NCI-H526 treated with DMSO at 0.1 percent for 48 hours (cell line): ENCODE measurements at places on chromosomes 16 and 17.

DNA sequence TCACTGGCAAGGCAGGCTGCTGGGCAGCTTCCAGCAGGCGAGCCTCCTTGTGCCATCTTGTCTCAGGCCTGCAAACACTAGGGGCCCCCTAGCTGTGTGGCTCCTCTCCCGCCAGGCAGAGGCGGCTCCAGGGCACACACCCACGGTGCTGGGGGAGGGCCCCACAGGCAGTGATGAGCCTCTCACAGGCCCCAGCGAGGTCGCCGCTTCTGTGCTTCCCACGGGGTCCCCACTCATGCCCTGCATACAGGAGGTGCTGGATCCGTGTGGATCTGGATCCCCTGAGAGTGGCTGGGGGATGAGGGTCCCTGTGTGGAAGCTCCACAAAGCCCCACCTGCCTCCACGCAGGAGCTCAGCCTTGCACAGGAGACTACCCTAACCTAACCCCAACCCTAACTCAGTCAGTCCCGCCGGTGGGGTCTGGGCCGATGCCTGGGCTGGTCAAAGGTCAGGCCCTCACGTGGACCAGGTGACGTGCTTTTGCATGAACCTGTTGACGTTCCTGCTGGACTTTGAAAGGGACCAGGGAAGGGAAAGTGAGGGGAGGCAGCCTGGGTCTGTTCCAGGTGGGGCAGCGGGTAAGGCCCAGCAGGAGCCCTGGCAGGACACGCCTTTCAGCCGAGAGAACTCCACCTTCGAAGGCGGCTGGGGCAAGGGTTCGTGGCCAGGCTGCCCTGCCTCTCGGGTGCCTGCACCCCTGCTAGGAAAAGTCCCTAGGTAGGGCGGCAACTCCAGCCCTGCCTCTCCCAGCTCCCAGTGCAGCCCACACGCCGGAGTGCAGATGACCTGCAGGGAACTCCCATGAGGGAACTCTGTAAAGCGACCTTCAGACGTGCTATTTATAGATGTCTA, 5.2 kb downstream of the SECTM1 start:
- DNase-seq = no peak

DNA sequence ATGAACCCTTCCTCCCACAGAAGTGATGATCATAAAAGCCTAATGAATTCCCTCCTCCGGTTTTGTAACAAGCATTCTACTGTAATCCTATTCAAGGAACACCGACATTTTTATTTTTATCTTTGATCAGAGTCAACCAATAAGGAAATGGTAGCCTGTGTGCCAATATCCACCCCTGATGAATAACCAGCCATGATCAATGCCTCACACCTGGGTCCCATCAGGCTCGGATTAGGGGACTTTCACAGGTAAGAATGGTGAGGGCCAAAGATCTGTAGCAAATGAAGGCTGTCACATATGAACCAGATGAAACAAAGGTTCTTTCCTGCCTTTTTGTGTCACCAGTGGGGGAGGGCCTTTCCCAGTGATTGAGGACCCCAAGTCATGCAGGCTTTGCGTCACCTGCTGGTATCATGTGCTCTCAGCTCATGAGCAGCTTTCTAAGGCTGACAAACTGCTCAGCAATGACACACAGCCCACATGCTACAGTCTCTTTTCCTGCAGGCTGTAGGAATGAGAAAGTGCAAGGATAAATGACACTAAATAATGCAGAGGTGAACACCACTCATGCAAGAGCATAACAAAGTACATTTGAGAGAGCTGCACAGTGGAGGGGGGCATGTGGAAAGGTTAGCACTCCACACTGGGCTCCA, 34.9 kb downstream of the TOM1L2 start:
- no peak for DNase-seq

DNA sequence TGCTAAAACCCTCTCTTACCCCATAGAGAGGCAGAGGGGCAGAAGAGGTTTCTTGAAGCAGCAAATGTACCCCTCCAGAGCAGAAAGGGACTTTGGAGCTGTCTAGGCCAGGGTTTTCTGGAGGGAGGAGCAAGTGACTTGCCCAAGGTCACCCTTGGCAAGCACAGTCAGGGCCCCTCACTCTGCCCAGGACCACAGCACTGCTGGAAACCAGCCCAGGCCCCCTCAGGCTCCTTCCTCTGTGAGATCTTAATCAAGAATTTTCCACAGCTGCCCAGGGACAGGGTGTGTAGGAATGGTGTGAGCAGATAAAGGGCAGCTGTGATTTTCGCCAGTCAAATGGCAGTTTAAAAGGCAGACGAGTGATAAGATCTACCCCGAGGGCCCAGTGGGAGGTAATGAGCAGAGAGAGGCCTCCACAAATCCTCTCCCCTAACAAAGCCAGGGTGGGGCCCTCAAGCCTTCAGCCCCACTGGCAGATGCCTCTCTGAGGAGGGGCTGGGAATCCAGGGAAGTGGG, 3.9 kb upstream of the SLC12A3 start:
- DNase-seq = peak; percentile 6

DNA sequence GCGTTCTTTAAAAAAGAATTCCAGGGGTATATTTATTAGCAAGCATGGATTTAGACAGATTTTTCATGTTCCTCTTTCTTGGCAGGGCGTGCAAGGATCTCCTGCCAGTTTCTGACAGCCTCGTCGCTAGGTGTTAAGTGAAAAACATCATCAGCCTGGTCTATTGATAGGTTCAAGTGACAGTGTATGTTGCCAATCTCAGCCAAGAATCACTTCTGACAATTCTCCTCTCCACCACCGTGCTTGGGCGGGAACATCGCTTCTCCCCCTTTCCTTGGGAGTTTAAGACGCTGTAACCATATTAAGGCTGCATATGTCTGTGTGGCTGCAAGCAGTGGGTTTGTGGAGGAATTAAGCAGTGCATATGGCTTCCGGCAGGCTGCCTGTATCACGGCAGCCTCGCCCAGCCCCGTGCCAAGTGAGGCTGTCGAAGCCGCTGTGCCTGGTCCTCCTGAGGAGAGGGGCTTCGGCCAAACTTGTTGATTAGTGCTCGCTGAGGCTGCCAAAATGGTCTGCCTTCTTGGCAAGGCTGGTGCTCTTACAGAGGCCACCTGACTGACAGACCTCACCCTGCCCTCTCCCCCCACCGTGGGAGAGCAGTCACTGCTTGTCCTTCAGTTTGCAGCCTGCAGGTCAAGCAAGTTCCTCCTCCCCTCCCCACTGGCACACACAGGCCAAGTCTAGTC, 132.2 kb upstream of the MPHOSPH6 start:
- DNase-seq = no peak

- peak; percentile 2 for DNase-seq
Observed at GRCh38 chr16:16861546-16861945, 482.6 kb downstream of the NPIPA7 start.

- DNase-seq = no peak
Observed at GRCh38 chr16:68300734-68301459, 9.8 kb downstream of the SLC7A6OS start.

GRCh38 chr16:55933038-55933437, 57.9 kb upstream of the CES5A start:
- DNase-seq = no peak
